ENCODE measurements at places on chromosomes 7 and 10.

- no peak for DNase-seq
Observed at GRCh38 chr7:4134204-4134603, 547.9 kb upstream of the FOXK1 start.

DNA sequence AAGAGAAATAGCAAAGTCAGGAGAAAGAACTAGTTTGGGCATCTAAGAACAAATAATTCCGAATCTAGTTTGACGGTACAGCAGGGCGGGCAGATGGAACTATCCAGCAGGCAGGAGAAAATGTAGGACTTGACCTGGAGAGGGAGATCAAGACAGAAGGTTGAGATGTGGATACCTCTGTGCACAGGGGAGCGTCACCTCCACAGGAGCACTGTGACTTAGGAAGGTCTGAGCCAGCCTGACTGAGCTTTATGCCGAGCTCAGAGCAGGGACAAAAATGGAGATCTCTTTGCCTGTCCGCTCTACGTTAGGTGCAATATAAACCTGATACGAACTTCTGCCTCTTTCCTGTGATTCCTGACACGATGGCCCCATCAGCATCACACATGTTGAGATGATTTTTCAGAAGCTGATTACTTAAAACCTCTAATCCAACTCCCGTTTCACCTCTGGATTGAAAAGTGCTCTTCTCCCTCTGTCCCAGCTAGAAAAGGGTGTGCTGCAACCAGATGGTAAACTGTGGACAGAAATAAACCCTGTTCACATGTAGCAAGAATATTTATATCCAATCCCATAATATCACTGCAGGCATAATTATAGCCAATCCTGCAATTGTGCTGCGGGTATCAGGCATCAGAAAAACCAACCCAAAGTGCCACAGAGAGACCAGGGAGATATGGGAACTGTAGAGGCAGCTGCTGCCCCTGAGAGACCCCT, 13.6 kb upstream of the SORBS1 start:
- no peak for DNase-seq

DNA sequence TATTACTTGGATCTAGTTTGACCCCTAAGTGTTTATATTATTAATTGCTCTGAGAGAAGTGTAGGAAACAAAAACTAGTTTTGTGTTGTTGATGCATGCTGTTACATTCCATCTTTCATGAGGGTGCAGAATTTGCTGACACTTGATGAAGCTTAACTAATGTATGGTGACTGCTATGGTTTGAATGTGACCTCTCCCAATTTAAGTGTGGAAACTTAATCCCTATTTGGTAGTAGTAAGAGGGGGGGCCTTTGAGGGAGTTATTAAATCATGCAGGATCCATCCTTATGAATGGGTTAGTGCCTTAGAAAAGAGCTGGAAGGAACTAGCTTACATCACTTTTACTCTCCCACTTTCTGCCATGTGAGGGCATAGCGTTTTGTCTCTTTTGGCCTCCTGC, 142.5 kb downstream of the PCLO start:
- DNase-seq, result no peak

DNA sequence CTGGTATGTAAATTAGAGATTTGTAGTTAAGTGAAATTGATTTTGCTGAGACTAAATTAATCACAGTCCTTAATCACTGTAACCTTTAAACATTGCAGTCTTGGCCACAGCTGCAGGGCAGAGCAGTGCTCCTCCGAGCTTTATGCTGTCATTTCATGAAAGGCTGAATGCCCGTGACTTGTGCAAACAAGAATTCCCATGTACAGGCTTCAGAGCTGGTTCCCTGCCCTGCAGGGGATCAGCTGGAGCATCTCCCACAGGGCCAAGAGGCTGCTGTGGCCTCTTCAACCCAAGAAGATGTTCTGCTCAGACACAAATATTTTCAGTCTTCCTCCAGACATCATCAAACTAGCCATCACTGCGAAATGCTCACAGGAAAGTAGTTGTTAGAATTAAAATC, 419.1 kb downstream of the AUTS2 start:
- no peak for DNase-seq

- DNase-seq, result no peak
Observed at GRCh38 chr10:98030991-98031431, 590 bp upstream of the CRTAC1 start.

DNA sequence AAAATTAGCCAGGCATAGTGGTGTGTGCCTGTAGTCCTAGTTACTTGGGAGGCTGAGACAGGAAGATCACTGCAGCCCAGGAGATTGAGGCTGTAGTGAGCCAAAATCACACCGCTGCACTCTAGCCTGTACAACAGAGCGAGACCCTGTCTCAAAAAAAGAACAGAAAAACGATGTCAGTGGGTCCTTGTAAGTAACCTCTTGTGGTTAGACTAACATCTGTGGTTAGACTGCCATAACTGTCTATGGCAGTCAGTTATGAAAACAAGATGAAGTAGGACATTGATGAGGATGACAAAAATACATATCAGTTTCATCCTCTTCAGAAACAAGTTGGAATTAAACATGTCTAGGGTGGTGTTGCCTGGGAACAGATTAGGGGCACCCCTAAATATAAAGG, 53.3 kb downstream of the AKAP9 start:
- DNase-seq, result no peak

GRCh38 chr7:107242267-107242666, 73.5 kb downstream of the HBP1 start:
- no peak for DNase-seq

DNA sequence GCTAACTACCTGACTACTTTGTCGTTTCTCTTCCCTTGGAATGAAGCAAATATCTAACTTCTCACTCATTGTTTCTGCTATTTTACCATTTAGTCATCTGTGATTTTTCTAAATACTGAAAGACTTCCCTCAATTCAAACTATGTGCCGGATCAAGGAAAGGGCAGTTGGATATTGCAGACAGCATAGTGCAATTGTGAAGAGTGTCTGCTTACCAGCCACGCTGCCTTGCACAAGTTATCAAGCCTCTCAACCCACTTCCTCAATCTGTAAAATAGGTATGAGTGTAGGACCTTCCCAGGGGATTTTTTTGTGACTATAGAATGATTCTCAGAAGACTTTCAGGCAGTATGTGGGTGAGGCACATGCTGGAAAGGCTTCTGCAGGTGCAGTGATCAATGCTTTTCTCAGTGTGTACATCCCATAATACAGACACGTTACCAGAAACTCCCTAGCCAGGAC, 54.3 kb downstream of the EGFR start:
- peak; percentile 59 for DNase-seq
